ENCODE measurements at places on chromosomes 2 and 18.

DNA sequence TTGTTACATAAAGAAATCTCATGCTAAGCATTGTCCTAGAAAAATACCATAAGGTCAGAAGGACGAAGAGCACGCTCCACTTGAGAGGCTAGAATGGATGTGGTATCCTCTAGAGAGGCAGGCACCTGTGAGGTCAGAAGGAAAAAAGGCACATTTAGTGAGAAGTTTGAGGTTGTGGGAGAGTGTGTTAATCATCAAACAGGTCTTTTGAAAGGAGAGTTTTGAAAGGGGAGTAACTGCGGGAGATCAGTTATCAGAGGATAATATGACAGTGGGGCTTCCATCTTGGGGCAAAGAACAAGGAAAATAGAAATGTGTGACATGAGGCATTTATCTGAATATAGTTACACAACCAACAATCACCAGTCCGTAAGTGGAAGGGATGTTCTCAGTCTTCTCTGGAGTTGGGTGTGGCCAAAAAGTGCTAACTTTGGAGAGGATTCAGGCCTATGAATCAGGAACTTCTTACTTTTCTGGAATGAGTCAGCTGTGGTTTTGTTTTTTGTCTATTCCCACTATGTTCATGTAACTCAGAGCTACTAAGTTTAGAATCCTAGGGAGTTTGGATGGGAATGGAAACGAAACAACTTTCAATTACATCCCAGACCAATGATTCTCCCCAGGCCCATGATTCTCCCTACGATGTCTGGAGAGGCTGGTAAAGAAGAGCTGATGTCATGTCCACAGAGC, 451.4 kb upstream of the ST6GAL2 start:
- no peak for DNase-seq

DNA sequence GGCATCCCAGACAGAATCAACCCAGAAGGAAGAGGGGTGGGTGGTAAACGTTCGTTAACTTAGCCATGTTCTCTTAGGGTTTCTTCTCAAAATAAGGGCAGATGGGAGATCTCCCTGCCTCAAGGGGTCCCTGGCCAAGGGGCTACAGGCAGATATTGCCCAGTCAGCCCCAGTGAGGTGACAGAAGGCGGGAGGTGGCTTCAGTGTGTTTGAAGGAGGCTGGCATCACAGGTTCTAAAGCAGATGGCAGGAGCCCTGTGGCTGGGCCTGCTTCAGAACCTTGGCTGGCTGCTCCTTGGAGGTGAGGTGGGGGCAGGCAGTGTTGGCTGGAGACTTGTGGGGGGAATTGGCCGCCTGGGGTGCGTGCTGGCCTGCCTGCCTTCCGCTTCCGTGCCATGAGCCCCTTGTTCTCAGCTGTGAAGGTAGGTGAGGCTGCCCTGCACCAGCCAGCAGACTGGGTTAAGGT, 23.5 kb downstream of the HPCAL1 start:
- DNase-seq, result no peak

GRCh38 chr2:109407276-109408042, 206.3 kb downstream of the SEPTIN10 start:
- DNase-seq, result no peak

DNA sequence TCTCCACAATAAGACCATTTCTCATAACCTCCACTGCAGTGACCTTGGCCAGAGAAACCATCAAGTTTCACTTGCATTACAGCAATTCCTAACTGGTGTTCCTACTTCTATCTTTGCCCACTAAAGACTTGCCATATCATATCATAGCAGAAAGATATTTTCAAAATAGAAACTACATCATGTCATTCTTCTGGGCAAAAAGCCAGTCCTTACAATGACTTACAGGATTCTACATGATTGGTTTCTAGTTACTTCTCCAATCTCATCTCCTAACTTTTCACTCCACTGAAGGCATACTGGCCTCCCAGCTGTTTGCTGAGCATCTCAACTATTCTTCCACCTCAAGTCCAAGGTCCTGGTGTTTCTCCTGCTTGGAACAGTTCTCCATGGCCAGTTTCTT, 151.4 kb downstream of the HNMT start:
- no peak for DNase-seq

- no peak for DNase-seq
Observed at GRCh38 chr2:62724886-62725711, 19.6 kb downstream of the EHBP1 start.

DNA sequence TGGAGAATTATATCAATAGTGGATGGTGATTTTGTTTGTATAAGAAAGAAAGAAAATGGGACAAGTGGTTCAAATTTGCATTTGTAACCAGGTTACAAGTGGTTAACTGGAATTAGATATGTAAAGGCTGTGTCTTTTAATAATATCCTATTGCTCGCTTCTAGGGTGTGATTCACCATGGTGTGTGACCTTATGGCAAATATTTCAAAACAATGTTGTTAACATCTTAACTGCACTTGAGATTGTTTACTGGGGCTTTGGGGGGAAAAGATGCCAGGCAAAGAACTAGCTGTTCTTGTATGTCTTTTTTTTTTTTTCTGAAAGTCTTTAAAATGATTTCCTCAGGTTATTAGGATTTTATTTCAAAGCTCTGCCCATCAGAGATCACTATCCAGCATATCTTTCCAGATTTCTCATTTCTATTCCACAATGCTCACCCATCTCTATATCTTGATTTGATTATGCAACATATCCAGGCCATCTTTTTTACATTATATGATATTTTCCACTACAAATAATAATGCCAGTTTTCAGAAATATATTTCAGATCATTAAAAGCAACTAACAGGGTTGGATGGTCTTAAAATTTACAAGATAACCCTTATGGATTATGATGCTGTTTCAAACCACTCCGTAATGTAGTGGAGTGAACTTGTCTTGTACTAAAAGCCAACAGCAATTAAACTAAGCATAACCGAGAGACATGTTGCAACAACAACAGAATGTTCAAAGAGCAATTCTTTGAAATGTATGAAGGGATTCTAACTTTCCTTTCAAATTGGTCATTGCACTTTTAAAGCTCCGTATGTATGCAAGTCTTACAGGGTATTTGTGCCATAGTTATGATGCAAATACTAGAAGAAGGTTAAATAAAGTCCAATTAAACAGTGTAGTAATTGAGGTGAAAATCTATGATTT, 341.5 kb upstream of the ETAA1 start:
- DNase-seq, result no peak

GRCh38 chr2:69890881-69891280, 2.9 kb upstream of the SNRNP27 start:
- DNase-seq, result no peak

DNA sequence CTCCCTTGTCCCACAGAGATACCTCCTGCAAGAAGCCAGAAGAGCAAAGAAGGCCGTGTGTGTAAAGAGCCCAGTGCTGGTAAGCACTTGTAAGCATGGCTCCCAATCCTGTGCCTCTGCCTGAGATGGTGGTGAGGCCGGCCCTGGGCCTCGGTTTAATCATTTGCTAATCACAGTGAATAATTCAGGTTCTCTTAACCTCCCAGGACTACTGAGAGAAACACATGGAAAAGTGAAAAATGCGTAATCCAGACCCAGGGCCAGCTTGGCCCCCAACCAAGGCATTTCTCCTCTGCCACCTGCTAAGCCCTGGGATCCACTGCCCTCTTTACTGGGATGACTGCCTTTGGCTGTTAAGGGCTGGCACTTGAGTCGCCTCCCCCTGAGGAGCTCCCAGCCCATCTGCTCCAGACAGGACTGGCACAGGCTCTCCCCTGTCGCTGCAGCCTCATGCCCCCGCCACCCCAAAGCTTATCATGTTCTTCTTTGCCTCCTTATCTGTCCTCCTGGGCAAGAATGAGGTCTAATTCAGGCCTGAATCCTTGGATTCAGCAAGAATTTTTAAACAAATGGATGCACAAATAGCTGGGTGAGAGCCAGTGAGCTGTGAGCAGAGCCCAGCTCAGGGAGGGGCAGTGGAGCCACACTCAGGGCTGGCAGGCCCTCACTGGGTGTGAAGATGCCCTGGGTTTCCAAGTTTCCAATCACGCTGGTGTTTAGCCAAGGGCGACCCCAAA, 193.9 kb upstream of the HS6ST1 start:
- DNase-seq, result no peak

GRCh38 chr18:31498574-31499524, 872 bp downstream of the DSG2 start:
- no peak for DNase-seq

- no peak for DNase-seq
Observed at GRCh38 chr2:72292433-72292832, 144.8 kb upstream of the CYP26B1 start.

- DNase-seq, result no peak
Observed at GRCh38 chr2:126776255-126776654, 120.3 kb downstream of the GYPC start.

- no peak for DNase-seq
Observed at GRCh38 chr2:29056452-29056851, 17.9 kb downstream of the PCARE start.

GRCh38 chr2:111071600-111072171, 49.0 kb upstream of the BCL2L11 start:
- DNase-seq, result no peak

GRCh38 chr2:26399771-26400376, 1.8 kb upstream of the DRC1 start:
- no peak for DNase-seq

DNA sequence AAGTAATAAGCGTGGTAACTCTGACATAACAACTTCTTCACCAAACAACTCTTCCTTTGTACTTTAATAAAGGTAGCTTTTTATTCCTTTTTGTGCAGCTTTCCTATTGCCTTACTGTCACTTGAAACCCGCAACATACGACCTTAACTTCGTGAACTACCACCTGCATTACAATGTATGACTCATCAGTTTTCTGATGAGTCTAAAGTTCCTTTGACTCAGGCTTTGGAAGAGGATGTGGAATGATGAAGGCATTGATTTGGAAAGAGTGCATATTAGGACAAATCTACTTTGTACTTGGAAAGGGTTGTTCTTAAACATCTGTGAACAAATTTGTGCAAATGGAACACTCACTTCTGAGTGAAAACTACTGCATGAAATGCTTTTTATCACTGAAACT, 1012.1 kb downstream of the TMEM182 start:
- no peak for DNase-seq

DNA sequence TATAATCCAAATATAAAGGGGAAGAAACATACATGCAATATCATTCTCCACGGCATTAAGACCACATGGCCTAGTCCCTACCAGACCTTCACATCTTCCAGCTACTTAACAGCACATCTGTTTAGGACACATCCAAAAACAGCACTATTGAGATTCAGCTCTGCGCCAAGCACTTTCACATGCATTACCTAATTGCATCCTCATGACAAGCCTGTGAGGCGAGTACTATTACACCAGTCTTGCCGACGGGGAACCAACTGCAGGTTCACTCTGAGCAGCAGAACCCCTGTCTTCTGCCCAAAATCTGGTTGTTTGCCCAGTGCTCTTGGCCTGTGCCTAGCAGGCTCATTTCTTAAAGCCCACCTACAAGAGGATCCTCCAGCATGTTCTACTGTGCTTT, 66.7 kb downstream of the AAK1 start:
- DNase-seq, result no peak

GRCh38 chr2:121907928-121908327, 152.5 kb downstream of the TSN start:
- DNase-seq, result no peak

DNA sequence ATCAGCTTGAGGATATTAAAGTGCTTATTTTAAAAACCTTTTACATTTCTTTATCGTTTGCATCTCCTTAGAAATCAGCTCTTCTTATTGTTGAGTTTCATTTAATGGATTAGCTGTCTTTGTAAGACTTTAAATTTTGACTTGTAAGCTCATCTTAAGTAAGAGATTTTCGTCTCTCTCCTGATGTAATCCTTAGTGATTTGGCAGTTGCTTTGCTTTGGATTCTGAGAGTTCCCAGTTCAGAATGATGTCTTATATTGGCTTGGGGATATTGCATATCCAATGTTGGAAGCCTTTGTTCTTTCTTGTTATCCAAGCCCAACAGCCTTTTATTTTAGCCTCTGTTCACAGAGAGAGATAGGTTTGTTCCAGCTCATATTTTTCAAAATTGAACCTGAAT, 212.1 kb downstream of the ARL6IP6 start:
- DNase-seq, result no peak

GRCh38 chr2:128538396-128538795, 219.7 kb upstream of the HS6ST1 start:
- DNase-seq, result no peak

DNA sequence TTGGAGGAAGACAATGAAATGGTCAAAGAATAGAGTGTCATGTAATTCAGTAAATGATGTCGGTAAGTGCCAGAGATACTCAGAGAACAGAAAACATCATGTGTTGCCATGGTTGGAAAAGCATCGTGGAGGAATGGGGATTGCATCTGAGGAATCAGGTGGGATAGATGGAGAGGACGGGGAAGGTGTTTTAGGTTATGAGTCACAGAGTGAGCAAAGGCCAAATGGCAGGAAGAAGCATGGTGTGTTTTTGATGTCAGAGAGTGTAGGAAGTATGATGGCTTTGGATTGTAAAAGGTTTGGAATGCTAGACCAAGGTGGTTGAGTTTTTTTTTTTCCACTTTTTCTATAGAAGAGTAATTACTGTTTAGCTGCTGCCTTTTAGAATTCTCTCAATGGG, 27.5 kb upstream of the CD28 start:
- DNase-seq, result no peak

GRCh38 chr18:47081578-47081977, 46.2 kb upstream of the ELOA2 start:
- DNase-seq, result no peak

GRCh38 chr18:24413148-24413547, 13.3 kb upstream of the IMPACT start:
- DNase-seq, result no peak

GRCh38 chr2:181268174-181268867, 188.9 kb upstream of the ITGA4 start:
- DNase-seq, result no peak

DNA sequence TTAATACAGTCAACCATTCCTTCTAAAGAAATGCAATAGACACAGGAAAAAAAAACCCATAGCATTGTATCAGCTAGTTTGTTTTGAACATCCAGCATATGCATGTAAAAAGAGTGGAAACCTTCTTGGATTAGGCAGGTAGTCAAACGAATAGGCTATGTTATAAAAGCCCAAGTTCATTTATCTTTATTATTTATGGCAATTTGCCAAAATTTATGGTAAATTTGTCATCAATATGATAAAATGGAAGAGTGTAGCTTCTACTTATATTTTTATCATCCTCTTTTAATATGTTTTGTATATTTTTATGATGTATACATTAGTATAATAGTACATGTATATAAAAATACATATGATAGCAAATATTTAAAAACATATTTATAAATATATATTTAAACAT, 23.9 kb downstream of the DSC1 start:
- DNase-seq, result no peak

- no peak for DNase-seq
Observed at GRCh38 chr2:101435001-101435862, 39.7 kb downstream of the RFX8 start.
